ENCODE measurements at places on chromosomes 6 and 20. TPM values are rescaled to one million over a fixed set of nuclear protein-coding genes. Genes with fewer than 3 reads are reported as not detected.

EBF4 gene
- total RNA-seq = 1.8 TPM

BCAS4 gene
- 11.6 TPM for total RNA-seq

POU5F1 gene
- total RNA-seq = 0.51 TPM

SLC16A10 gene
- 0.30 TPM for total RNA-seq

CST5 gene
- not detected for total RNA-seq

MYO6 gene
- total RNA-seq = 28.7 TPM

TCF21 gene
- total RNA-seq = 1.4 TPM

Measured in smooth muscle cell of the umbilical artery (primary cell).